ENCODE measurements at places on chromosomes 7 and 10.

DNA sequence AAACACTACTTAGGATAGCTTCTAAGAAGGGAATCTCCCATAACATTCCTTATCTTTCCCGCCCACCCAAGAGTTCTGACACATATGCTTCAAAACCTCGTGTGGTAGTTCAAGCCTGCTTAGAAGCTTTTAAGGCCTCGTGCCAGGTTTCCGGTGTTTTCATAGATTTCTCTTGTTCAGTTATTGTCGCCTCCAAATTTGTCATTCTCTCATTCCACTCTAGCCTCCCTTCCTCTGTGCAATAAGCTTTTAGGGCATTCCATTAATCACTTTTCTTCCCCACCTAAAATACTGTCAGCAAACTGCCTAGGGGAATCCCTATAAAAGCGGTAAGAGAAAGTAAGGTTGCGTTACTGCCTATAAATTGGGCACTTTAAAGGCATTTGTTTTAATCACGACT, 718 bp upstream of the BPGM start:
- no peak for DNase-seq

GRCh38 chr7:127782075-127782474, 130.1 kb downstream of the SND1 start:
- DNase-seq, result no peak

GRCh38 chr10:128064108-128064969, 61.9 kb downstream of the MKI67 start:
- no peak for DNase-seq

DNA sequence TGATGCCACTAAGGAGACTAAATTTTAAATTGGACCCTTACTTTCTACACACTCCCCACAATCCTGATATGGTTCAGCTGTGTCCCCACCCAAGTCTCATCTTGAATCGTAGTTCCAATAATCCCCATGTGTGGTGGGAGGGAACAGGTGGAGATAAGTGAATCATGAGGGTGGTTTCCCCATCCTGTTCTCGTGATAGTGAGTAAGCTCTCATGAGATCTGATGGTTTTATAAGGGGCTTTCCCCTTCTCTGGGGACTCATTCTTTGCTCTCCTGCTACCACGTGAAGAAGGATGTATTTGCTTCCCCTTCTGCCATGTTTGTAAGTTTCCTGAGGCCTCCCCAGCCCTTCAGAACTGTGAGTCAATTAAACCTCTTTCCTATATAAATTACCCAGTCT, 18.4 kb upstream of the BET1 start:
- DNase-seq, result no peak

DNA sequence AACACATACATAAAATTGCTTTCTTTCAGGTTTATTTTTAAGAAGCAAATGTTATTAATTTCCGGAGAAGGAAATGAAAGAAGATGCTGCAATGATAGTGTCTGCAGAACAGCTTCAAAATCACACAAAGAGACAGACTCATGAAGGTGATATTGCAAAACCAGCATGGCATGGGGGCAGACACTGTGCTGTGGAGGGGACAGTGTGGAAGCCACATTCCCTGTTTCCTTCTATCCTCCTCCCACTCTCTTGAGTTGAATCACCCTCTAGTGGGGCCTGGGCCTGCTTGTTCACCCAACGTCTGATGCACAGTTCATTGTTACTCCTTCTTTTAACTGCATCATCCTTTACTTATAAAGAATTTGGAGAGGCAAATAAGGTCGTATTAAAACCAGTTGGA, 104.0 kb upstream of the INSIG1 start:
- DNase-seq, result no peak

- no peak for DNase-seq
Measured at GRCh38 chr7:147308539-147308938, 1191.9 kb downstream of the CNTNAP2 start.

- no peak for DNase-seq
Measured at GRCh38 chr10:71717551-71717951, 2.0 kb downstream of the C10orf105 start.

- DNase-seq, result no peak
Measured at GRCh38 chr7:92934096-92934495, 97.7 kb upstream of the CDK6 start.

- DNase-seq, result no peak
Measured at GRCh38 chr7:84985073-84985784, 201.6 kb downstream of the SEMA3D start.

DNA sequence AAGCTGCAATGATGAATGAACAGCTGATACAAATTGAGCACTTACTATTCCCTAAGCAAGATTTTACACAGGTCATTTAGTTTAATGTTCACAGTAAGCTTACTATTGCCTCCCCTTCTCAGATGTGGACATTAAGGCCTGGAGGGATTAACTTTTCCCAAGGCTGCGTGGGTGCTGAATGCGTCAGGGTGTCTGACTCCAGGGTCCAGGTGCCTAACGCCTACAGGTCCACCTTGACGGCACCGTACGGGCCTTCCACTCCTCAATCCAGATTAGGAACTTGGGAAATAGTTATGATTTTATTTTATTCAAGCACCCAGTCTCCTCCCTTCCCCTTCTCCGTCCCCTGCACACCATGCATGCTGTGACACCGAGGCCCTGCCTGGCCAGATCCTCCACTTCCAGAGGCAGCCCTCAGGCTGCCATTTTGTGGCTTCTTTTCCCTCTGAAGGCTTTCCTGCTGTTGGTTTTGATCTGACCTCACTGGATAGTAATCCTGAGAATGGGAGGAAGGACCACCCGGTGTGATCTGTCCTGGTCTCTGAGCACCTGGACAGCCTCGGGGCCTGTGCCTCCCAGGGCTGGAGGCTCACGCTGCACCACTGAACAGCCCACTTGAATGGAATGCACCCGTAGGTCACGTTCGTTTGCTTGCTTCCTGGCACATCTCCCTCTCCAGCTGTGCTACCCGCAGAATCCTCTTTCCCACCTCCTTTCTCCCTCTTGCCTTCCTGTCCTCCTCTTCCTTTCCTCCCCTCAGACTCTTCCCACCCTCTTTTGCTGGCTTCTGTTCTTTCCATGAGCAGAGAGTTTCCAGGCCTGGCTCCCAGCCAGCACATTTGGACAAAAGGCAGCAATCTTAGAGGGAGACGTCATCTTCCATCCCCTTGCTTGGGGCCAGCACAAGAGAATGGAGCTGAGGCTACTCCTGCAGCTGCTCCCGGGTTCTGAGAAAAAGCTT, 14.4 kb downstream of the DENND2A start:
- DNase-seq, result no peak

DNA sequence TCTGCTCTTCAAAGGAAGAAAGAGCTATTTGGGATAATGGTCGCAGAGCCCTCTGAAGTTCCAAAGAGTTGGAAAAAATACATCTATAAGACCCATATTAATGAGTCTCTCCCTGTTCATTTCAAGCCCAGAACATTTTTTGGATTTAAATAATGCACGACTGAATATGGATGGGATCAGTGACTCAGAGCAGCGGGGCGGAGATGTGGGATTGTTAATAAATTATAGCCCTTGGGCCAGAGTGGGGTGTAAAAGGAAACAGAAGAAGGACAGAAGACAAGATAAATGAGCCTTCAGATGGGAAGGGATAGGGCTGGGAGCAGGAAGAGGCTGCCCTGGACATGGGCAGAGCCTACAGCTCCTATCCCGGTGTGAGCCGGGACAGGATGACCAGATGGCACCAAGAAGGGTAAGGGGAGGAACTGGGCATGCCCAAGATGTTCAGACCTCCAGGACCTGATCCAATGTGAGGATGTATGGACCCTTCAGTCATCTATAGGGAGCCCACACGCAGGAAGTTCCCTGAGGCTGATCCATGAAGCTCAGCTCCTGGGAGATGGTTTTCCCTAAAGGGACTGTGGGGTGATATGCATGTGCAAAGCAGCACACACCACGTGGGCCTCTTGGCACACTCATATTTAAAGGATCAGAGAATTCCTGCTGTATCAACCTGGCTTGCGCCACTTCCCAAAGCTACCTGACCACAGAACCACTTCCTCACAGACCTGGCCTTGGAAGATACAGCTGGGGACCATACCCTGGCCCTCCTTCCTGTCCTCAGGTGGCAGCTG, 96.1 kb upstream of the PLXNA4 start:
- no peak for DNase-seq

GRCh38 chr7:75931680-75932079, 16.7 kb downstream of the POR start:
- DNase-seq, result no peak

DNA sequence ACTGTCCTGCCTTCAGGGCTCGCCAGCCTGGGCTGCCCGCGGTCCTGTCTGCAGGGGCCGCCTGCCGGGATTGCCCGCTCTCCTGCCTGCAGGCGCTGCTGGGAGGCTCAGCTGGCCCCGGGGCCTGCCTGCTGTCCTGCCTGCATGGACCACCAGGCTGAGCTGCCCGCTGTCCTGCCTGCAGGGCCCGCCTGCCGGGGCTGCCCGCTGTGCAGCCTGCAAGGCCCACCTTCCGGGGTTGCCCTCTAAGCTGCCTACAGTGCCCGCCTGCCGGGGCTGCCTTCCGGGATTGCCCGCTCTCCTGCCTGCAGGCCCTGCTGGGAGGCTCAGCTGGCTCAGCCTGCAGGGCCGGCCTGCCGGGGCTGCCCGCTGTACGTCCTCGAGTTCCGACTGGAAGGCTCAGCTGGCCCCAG, 164.4 kb downstream of the GLRX3 start:
- DNase-seq, result no peak

DNA sequence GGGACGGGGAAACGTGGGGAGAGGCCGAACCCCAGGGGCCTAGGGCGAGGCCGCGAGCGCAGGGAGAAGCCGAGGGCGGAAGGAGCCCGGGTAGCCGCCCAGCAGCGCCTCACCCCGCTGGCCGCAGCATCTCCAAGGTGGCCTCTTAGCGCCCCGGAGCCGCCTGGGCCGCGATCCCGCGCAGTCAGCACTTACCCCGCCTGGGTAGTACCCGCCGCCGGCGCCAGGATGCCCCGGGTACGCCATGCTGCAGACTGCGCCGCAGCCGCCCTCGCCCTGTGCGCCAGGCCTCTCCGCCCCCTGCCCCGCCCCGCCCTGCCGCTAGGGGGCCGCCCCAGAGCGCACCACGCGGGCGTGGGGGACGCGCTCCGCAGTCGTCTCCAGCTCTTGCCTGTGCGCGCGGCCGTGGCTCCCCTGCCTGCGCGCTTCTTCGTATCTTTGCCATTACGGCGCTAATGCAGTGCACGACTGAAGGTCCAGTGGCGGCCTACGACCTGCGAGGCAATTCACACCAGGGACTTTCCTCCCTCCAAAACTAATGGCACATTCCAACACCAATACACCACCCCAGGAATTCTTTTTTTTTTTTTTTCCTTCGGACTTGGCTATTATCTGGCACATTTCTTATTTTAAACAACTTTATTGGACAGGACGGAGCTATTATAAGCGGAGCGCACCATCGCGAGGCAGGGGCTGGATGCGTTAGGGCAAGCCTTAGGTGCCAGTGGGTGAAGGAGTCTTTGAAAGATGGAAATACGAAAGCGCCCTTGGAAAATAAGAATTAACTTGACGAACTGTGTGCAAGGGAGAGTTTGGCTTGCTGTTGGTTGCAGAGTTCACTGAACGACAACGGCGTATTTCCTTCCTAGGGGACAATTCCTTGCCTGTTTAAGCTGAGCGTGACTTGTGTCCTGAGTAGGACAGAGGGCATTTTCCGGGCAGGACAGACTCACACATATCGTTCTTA, at the start of gene SRI:
Gene SRI, minus strand, starts transcription at position 258 of the 967 bp plus-strand sequence. Its CDS starts 12 bp downstream, at position 246.
- DNase-seq, result peak; percentile 61

- no peak for DNase-seq
Measured at GRCh38 chr10:55065185-55065584, 264.2 kb upstream of the PCDH15 start.

DNA sequence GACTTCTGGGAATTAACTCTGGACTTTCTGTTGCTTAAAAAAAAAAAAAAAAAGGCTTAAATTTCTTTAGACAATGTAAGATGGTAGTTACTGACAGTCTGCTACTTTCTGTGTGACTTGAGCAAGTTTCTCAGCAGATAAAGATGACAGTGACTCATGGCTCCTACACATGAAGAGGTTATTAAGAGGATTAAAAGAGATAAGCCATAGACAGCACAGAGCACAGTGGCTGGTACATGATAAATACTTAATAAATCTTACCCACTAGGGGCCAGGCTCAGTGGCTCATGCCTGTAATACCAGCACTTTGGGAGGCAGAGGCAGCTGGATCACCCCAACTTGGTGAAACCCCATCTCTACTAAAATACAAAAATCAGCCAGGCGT, 174.8 kb downstream of the JAZF1 start:
- DNase-seq, result no peak

GRCh38 chr7:120792861-120793130, 65.1 kb downstream of the TSPAN12 start:
- no peak for DNase-seq

GRCh38 chr7:74049997-74050798, 22.2 kb downstream of the ELN start:
- DNase-seq, result no peak

DNA sequence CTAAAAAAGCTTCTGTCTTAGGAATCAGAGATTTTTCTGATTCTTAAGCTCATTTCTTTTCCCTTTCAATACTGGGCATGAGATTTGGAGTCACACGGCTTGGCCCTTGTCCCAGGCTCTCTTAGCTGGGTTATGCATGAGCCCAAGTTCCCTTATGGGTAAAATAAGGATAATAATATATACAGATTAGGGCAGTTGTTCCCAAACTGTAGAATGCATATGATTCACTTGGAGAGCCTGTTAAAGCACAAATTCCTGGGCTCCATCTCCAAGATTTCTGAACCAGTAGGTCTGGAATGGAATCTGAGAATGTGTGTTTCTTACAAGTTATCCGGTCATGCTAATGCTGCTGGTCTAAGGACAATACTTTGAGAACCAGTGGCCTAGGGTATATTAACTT, 154.0 kb downstream of the REEP3 start:
- DNase-seq, result no peak

DNA sequence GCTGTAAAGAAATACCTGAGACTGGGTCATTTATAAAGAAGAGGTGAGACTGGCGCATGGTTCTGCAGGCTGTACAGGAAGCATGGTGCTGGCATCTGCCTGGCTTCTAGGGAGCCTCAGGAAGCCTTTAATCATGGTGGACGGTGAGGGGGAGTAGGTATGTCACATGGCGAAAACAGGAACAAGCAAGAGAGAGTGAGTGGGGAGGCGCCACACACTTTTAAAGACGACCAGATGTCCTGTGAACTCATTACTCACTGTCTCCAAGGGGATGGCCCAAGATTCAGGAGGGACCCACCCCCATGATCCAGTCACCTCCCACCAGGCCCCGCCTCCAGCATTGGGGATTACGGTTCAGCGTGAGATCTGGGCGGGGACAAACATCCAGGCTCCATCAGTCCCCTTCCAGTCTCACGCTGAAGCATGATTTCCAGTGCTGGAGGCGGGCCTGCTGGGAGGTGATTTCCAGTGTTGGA, 3.2 kb downstream of the ZNF316 start:
- no peak for DNase-seq

GRCh38 chr7:137928626-137929025, 73.3 kb downstream of the CREB3L2 start:
- DNase-seq, result no peak

Measured in HCT116 (cell line).